Occipital lobe (tissue), 3 donors: ENCODE measurements at places on chromosomes 2 and 18.
A peak's percentile ranks its signal among the peaks of the same experiment; 100 is the strongest.

DNA sequence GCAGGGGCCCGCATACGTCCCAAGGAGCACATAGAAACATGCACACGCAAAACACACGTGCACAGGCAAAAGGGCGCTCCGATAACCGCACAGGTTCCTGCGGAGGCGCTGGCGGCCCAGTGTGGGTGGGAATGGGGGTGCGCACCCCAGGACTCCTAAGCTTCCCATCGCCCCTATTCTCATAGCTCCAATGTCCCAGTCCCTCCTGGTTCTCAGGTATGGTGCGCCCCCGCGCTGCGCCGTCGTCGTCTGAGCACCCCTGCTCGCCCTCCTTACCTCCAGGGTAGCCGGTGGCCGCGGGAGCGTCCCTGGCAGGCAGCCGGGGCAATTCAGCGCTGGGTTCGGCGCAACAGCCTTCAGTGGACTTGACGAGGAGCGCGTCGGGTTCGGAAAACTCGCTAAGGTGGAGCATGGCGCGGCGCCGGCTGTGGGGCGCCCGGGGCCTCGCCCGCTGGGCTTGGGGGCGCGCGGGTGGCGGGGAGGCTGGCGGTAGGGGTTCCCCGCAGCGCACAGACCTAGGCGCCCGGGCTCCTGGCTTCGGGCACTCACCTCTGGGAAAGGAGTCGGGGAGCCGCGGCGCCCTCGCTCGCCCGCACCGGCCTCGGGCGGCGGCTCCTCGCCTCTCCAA, 328 bp downstream of the EGR4 start:
- no peak for DNase-seq

DNA sequence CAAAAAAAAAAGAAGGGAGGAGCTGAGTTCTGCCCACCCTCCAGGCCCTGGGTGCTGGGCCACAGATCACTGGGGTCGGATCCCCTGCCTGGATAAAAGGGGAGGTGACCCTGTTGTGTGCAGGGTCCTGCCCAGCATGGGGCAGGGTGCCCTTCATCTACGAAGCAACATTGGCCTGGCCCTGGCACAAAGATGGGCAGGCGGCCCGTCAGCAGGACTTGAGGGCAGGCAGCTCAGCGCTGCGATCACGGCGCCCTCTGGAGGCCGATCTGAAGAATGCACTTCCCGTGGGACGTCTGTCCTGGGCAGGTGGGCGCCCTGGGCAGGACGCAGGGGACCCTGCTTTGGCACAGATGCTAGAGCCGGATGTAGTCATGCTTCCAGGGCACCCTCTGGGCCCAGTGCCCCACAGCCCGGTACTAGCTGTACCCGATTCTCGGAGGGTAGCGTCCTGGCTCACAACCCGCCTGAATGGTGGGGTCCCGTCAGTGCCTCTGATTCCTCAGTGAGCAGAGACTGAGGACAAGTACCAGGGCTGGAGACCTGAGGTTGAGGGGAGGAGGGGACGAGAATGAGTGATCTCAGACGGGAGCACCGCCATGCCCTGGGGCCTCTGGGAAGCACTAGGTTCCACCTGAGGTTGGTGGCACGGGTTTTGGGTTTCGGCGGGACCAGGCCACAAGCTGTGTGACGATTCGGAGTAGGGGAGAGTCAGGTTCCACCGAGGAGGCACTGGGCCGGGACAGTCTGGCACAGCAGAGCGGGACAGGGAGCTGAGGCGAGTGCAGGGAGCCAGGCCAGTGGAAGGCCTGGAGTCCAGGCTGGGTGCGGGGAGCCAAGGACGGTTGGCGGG, 18.0 kb downstream of the ARID5A start:
- DNase-seq = no peak

DNA sequence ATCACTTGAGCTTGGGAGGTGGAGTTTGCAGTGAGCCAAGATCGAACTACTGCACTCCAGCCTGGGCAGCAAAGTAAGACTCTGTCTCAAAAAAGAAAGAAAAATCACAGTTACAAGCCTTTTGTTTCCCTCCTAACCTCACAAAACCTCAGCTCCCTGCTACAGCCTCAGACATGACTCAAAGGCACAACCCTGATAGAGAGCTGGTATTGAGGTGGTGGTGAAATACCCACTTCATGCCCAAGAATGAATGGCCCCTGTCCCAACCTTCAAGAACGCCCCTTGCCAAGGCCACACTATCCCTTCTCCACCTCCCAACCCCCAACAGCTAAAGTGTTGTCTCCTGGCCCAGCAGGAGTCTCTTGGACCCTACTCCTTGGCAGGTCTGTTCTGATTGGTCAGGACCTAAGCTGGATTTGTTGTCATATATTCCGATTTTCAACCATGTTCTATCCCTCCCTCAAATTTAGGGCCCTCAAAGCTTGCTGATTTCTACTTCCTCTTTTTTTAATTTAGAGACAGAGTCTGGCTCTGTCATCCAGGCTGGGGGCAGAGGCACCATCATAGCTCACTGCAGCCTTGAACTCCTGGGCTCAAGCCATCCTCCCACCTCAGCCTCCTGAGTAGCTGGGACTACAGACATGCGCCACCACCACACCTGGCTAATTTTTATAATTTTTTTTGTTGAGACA, 61.9 kb upstream of the BZW1 start:
- DNase-seq = no peak

GRCh38 chr18:77067291-77068061, 65.1 kb downstream of the MBP start:
- peak; percentile 48 for DNase-seq

DNA sequence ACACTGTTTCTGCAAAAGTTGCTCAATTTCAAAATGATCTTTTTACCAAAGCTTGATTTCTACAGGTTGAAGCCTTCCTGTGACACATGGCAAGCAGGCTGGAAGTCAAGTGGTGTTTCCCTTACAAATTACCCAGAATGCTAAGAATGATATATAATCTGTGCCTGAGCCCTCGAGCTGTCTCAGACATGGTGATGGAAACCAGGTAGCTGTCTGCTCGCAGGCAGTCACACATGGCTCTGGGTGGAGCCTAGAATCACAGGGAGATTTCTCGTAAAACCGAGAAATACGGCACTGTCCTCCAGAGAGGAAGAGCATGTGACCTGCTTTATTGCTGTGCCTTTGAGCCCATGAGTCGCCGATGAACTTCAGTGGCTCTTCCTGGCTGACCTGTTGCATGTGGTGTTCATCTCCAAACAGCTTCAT, 392.9 kb downstream of the ZNF521 start:
- no peak for DNase-seq

- no peak for DNase-seq
Observed at GRCh38 chr18:79077181-79077580, 8.0 kb downstream of the ATP9B start.
